ENCODE measurements at places on chromosomes 4 and X.

GRCh38 chrX:107659768-107660167 is 31.5 kb downstream of the PRPS1 start:
- no peak for DNase-seq

- DNase-seq = no peak
These were observed 24.4 kb upstream of the PDE6B start for GRCh38 chr4:600850-601515.

DNA sequence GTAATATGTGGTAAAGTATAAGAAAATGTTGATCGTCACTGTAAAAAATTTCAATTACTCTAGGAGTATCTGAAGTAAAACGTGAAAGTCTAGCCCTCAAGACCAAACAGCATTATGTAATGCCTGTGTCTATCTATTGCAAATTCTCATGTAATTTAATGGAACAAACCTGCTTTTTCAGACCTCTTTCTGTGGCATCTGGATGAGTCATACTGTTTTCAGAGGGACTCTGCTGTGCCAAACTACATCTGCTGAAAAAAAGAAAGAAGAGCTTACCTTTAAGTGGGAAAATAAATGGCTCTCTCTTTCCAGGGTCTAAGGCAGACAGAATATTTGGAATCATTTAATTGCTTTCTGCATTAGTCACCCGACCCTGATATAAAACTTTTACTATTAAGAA is 89.8 kb upstream of the ARMCX2 start:
- no peak for DNase-seq

DNA sequence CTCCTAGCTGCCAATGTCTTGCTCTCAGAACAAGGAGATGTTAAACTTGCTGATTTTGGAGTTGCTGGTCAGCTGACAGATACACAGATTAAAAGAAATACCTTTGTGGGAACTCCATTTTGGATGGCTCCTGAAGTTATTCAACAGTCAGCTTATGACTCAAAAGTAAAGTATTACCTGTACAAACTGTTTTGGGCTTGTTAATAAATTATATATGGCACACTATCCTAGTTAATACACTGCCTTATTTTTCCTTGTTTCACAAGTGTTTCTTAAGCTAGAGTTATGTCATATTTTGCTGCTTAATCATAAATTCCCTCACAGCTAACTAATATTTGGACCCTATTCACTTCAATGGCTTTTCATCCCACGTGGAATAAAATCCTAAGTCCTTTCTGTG is 45.3 kb downstream of the STK26 start:
- no peak for DNase-seq

DNA sequence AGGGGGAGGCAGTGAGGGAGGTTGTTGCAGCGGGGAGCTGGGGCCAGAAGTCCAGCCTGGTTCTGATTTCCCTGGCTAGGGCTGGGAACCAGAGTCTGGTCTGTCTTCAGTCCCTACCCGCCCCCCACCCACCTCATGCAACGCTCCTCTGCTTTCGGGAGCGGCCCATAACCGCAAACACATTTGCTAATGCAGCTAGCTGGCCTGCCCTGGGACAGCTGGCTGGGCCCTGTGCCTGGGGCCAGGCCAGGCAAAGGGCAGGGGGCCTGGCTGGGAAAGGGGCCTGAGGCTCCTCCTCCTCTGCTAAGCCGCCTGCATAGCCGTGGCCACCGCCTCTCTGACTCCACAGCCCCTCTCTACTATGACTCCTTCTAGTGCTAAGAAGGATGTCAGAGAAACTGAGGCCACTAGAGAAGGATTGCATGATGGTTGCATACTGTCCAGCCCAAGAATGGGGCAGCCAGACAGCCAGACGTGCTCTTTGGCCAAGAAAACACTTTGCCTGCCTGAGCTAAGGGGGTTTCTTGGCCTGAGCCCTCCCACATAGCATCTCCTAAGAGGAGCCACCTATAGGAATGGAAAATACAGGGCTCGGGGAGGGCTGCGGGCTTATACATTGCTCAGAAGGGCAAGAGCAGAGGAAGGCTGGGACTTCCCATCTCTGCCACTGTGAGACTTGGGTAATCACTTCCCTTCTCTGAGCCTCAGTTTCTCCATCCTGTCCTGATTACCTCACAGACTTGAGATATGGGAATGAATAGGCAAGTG is 76.9 kb downstream of the PJA1 start:
- no peak for DNase-seq

DNA sequence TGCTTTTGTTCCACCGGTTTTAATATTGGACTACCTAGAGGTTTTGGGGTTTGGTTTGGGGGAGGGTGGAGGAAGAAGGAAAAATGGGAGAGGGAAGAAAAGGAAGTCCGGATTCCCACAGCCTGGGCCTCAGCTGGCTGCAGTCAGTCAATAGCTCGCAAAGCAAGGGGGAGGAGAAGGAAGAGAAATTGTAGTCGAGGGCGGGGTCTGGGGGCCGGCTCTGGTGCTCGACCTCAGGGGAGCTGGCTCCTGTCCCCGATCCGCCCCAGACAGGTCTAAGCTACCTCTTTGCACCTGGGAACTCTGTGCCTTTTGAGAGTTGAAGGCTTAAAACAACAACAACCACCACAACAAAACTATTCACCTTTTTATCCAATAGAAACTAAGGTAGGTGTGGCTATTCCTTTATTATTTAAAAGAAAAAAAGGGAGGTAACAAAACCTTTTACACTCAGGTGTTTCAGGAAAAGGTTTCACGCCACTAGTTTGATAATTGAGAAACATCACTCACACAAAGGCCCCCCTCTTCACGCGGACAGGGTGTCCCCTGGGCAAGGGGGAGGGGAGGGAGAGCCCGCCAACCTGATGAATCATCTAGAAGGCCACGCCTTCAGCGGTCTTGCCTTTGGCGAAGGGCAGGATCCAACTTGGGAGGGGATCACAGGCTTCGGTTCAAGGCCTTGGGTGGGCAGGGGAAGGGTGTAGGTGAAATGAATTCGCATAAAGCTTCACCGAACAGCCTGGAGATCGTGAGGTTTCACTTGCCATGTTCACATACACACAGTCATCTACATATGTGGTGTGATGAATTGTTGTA is 1.6 kb upstream of the LNX1 start:
- DNase-seq = no peak

DNA sequence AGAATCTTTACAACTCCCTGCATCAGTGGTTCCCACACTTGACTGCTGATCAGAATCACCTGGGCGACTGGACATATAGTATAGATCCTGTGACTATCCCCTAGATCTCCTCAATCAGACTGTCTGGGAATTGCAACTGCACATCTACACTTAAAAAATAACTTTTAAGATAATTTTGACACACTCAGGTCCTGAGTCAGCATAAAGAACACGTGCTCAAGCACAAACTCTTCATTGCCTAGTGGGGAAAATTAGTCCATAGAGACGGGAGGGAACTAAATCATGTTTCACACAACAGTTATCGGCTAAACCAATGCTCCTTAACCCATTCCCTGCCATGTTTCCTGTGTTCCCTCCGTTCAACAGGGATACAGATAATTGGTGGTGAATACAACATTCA is 243.5 kb upstream of the FGF13 start:
- DNase-seq = no peak

DNA sequence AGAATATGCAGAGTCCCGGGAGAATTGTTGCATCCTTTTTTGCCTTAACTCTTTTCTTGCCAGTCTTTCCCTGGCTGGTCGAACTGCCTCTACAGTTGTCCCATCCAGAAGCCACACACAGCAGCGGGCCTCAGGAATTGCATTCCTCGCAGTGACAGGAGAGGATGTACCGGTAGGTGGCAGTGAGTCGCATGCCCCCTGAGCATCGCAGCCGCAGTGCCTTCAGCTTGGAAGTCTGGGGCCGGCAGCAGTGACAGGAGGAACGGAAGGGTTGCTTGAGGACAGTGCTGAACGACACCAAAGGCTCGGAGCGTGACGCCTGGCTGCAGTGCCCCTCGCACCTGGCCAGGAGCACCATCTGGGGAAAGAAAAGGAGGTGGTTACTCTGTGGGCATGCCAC is 23.5 kb downstream of the NDP start:
- no peak for DNase-seq

DNA sequence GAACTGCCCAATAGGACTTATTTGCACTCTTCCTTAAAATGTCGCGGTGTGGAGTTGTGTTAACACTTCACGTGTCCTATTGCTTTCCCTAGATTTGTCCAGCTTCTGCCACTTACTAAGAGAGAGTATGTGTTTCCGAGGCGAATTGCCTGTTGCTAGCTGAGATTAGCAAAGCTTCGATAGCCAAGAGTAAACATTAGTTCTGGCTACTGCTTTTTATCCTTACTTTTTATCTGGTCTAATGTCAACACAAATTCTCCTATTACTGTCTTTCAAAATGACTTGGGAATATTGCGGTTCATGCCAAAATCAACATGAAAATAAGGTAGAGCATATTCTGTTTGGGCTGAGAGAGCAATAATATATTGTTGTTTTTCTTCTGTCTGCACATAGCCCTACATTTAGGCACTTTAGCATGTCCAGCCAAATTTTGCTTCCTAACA is 90.4 kb upstream of the VEGFC start:
- no peak for DNase-seq

DNA sequence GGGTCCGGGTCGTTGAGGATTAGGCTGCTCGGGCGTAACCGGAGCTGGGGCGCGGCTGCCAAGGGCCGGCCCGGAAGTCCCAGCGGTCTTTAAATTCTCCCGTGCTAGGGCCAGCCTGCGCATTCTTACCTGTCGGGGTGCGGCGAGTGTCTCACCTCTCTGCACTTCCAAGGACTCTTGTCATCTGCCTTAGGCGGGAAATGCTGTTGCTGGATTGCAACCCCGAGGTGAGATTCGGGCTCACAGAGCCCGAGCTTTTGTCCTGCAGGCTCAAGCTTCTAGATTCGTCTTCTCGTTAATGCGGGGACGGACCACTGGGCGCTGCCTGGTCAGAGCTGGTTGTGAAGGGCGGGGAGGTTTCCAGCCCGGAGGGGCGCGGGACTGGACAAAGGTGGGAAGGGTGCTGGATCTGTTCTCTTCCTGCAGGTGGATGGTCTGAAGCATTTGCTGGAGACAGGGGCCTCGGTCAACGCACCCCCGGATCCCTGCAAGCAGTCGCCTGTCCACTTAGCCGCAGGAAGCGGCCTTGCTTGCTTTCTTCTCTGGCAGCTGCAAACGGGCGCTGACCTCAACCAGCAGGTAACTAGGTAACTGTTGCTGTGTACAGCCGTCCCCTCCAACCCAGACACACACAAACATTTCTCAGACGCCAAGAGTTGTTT is at the start of gene ANKRD37:
TSS of gene ANKRD37 (plus strand) at position 118 of the 662 bp plus-strand sequence. CDS start at position 201, 83 bp downstream.
- DNase-seq = no peak

- DNase-seq = no peak
These were observed 54.4 kb upstream of the HGFAC start for GRCh38 chr4:3387154-3387942.

GRCh38 chrX:67614423-67614822 is 70.6 kb downstream of the AR start:
- no peak for DNase-seq

- DNase-seq = no peak
These were observed 81.9 kb downstream of the FAM114A1 start for GRCh38 chr4:38949411-38950051.

Measured in KG1 (cell line).